ENCODE measurements at places on chromosomes 1 and 21. TPM values are rescaled to one million over a fixed set of nuclear protein-coding genes. Genes with fewer than 3 reads are reported as not detected.

KIF17 gene
- 4.0 TPM for total RNA-seq

ICOSLG gene
- total RNA-seq, result 0.22 TPM

GRCh38 chr1:147853391-147853790, 49.2 kb upstream of the GJA8 start:
- no peak for DNase-seq

DNA sequence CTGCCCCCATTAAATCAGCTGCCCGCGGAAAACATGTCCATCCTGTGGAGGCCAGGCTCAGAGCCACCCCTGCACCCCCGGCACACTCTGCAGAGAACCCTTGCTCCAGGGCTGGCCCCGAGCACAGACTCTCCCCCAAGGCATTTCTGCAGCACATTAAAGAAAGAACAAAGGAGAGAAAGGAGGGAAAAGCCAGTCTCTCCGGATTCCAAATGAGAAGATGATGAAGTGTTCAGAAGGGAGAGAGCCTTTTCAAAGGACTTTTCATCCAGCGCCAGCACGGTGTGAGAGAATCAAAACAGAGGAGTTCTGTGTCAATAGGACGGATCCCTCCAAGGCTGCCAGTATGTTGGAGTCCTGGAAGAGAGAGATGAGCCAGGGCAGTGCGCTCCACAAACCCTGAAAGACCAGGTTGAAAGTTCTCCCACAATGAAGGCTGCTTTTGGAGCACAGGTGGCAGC, 498.3 kb downstream of the NPHP4 start:
- no peak for DNase-seq

DNA sequence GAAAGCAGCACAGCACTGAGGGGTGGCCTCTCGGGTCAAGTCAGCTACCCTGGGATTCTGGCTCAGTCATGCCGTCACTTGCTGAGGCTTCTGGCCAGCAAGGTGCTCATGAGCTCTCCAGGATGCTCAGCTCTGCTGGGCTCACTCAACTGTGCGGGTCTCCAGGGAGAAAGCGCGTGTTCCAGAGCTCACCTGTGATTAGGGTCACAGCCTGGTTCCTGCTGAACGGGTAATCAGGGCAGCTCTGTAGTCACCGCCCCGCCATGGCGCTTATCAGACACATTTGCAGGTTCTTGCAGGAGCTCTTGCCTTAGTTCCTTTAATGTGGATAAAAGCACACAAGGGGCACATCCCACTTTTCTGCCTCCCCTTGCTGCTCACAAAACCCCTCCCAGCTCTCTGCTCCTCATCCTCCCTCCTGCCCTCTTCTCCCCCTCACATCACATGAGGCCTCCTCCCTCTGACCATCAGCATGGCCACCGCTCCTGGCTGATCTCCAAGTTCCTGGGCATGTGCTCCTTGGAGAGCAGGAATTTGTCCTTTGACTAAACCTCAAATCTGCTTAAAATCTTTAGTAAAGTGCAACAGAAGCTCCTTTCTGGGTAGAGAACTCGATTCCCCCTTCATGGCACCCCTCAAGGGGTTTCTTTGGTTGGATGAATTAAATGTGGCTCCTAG, 2.0 kb downstream of the PCP4 start:
- DNase-seq, result no peak

GRCh38 chr1:11019971-11020370, 7.5 kb downstream of the TARDBP start:
- DNase-seq, result no peak

DNA sequence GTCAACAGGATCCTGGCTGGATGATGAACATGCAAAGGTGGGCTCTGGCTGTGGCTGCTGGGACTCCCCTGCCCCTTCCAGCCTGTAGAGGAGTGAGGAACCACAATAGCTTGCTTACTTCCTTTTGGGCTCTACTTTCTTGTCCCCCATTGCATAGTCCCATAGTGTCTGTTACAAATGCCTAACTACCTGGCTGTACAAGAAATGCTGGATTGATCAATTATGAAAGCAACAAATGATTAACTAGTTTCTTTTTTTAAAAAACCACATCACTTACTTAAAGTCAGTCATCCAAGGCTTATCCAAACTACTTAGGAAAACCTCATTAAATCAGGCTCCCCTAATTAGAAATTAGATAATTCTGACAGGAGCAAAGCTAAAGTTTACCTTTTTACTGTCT, 514.1 kb upstream of the PKN2 start:
- no peak for DNase-seq
